ENCODE measurements at places on chromosomes 5 and 9.

DNA sequence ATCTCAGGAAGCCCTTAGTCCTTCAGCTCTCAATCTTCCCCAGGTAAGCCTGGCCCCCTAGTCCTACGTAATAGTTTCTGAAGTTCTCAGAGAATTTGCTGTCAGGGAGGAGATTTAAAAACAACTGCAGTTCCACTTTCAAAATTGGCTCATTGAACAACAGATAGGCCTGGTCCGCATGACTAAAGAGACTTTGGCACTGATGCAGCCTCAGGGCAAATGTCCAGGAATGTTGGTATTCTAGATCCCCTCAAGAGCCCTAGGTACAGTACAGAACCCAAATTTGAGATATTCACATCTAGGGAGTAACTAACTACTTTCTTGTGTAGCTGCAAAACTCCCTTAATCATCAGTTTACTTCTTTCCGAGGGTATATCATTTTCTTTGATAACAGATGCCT is 162.8 kb downstream of the GABRG2 start:
- DNase-seq: no peak

DNA sequence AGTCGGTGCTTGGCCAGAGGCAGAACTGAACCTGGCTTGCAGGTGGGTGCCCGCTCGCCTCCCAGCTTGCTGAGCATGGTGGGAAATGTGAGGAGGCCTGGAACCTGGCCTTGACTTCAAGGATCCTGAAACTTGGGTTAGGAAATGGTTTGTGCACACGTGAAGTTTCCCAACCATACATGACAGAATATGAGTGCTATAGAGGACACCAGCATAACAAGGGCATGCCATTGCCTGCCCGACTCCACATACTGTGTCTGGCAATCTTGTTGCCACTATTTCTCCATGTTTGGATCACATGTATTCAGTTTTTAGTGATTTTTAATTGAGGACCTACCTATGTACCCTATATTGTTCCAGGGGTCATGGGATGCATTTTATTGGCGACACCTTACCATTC is 177.6 kb upstream of the ANKRD55 start:
- DNase-seq: no peak

DNA sequence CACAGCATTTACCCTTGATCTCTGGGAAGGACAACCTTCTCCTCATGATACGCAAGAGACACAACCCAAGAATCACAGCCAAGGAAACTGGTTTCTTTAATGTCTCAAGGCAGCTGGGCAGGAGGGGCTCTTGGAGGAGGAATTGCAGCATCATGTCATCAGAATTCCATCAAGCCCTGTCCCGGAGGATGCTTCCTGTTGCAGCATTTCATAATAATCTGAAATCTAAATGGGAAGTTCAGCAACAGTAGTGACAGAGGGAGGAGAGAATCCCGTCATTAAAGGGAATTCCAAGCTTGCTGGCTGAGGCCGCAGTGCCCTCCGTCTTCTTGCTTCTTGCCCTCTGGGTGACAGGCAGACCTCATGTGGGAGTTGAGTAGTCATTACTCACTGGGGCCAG is 192.7 kb downstream of the TENT4A start:
- no peak for DNase-seq

- no peak for DNase-seq
These were observed 382.9 kb downstream of the CCDC171 start for GRCh38 chr9:15935661-15936305.

DNA sequence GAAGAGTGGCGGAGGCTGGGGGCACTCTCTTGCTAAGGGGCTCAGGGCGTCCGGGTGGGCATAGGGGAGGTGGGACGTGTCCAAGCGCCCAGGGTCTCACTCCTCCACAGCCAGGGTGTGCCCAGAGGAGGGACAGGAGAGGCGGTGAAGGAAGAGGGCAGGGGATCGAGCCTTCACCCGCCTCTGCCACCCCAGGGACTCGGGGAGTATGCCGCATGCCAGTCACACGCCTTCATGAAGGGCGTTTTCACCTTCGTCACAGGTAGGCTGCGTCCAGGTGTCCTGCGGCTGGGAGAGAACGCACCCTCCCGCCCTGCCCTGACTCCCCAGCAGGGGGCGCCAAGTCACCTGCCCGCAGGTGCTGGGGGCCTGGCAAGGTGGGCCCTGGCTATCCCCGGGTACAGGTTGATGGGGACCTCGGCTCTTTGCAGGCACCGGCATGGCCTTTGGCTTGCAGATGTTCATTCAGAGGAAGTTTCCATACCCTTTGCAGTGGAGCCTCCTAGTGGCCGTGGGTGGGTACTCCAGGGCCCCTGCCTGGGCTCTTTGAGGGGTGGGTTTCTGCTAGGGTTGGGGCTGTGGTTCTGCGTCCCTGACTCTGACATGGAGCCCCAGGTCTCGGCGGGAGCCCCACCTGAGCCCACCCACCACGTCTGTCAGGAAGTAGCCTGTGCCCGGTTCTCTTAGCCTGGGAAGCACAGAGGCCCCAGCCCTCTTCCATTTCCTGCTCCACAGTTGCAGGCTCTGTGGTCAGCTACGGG is 552 bp downstream of the TMEM141 start:
- DNase-seq: no peak

DNA sequence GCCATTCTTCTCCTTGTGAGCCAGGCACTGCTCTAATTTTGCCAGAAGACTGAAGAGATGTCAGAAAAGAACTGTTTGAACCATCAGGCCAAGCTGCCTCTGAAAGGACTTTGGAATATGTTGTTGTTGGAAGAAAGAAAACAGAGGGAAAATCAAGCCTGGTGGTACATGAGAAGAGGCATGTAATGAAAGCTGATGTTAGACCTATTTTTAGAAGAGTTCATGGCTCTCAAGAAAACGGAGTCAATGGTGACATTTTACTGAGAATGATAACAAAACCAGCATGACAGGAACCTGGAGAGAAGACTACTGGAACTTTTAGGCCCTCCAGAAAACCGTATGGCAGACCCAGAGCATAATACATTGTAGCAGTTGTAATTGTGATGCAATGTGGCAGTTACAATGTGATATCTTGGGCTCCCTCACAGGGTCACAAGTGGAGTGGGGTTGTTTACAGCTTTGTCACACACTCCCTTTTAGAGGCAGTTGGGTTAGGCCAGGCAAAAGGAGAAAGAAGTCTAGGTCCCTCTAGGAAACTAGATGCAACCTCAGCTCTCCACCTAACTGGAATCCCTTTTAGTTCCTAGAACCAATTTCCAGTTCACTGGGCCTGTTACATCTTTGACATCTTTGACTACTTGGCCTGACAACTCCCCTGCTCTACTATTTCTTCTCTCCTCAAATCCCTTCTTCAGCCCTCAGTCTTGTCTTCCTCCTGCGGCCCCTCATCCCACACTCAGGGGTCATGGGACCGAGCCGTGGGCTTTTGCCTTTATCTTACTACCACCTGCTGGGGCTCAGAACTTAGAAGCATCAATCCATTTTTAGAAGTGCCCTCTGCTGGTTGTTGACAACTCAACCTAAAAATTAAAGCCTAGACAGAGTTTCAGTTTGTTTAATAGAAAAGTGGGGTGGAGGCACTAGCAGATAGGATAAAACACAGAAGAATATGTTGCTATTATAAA is 61.2 kb upstream of the JAK2 start:
- peak; percentile 63 for DNase-seq

GRCh38 chr9:79565245-79565644 is 6.5 kb upstream of the TLE4 start:
- DNase-seq: peak; percentile 10

DNA sequence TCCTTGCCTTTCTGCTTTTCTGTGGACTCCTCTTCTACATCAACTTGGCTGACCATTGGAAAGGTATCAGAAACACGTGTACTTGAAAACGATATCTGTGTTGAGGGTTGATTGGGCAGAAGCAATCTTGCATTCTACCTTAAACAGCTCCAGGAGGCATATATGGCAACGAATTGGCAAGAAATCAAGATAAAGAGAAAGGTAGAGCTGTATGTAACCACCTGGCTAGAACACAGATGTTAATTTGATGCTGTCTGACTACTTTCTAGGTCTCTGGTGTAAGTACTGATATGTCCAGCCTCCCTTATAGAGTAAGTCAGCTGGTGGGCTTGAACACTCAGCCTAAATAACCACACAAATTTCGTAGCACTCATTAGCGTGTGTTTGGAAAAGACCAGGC is 1.3 kb downstream of the MAN1B1 start:
- no peak for DNase-seq

DNA sequence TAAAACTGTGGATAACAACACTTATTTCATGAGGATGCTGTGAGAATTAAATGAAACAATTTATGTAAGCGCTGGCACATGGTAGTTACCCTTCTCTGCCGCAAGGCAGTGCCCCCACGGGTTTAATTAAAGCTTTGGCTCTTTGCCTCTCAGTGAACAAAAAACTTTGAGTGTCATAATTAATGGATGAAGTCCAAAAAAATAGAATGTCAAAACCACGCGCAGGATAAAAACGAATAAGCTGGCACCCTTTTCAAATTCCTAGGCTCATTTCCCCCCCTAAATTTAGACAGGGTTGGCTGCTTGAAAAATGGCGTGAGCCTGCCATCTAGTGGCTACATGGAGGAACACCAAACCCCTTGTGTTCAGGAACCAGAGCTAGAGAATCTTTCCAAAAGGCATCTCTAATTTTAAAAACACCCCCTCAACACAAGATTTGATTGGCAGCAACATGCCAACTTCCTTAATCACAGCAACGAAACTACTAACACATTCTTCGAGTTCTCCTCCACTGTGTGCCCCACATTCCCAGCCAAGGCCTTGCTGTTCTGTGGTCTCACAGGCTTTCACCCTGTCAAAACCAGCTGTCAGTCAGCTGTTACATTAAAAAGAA is 29.0 kb upstream of the CCNG1 start:
- peak; percentile 58 for DNase-seq

GRCh38 chr5:18811661-18812060 is 1176.3 kb downstream of the CDH18 start:
- DNase-seq: no peak

DNA sequence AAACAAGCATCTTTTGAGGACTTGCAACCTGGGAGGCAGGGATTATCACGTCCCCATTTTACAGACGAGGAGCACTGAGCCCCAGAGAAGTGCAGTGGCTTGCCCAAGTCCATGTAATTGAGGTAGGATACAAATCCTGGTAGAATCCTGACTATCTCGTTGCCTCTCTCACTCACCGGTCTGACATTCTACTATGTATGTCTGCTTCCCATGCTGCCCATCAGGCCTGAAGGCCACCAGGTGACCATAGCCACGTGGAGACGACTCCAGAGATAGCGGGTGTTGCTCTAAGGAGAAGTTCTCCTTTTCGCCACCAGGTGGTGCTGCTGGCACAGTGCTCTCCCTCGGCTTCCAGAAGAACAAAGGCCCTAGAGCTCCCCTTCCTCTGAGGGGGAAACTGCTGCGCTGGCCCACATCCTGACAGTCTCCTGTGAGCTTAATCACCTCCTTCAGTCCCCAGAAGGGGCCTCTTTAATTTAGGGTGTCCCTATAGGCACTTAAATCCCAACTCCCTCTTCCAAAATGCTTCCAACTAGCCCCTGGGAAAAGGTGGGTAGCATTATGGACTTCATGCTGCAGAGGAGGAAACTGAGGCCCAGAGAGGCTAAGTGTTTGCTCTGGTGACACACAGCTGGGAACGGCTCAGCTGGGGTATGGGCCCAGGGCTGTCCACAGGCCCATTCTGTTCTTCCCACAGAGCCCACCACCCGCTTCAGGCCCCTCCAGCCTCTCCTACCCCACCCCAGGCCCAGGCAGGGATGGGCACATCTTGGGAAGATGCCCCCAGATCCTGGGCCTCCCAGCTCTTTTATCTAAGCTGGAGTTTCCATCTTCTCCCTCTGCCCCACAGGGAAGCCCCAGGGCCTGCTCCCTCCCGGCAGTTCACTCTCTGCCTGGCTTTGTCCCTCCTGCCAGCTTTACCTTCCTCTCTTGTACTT is 6.4 kb downstream of the SLC34A1 start:
- peak; percentile 93 for DNase-seq

- no peak for DNase-seq
These were observed 10.0 kb downstream of the MAP3K1 start for GRCh38 chr5:56825222-56825824.

- peak; percentile 10 for DNase-seq
These were observed 459.3 kb upstream of the MEF2C start for GRCh38 chr5:89342106-89342876.

DNA sequence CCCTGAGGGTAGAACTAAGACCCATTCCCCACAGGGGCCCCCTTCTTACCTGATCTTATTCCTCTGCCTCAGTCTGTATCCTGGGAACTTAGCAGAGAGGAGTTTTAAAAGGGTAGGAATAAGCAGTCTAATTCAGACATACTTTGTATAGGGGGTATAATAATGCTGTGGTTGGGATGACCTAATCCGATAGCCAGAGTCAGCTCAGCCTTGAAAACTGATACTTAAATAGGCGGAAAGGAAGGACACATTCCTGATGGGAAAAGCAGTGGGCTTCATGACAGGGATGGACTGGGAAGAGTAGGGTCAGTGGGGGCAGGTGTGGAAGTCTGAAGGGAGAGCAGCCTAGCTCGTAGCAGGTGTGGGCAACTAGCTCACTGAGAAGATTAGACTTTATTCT is 52.2 kb upstream of the TESK1 start:
- DNase-seq: no peak

DNA sequence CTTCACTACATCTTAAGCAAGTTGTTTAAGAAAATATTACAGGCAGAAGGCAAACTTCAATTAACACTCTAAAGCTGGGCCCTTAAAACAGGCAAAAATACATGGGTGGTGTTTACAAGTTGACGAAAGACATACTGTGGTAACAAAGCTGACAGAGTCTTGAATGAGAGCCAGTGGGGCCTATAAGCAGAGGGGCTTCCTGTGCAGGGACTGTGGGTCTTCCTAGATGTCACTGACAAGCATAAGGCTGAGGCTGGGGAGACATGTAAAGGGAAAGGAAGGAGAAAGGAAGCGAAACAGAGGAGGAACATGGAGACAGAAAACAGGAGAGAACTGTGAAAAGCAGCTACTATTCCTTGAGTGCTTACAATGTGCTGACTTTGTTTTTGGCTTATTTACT is 308.0 kb upstream of the RPS23 start:
- DNase-seq: no peak

GRCh38 chr5:73296772-73297171 is 123.8 kb downstream of the TMEM174 start:
- no peak for DNase-seq

- DNase-seq: no peak
These were observed 62.8 kb upstream of the ZFAND5 start for GRCh38 chr9:72427801-72428200.

DNA sequence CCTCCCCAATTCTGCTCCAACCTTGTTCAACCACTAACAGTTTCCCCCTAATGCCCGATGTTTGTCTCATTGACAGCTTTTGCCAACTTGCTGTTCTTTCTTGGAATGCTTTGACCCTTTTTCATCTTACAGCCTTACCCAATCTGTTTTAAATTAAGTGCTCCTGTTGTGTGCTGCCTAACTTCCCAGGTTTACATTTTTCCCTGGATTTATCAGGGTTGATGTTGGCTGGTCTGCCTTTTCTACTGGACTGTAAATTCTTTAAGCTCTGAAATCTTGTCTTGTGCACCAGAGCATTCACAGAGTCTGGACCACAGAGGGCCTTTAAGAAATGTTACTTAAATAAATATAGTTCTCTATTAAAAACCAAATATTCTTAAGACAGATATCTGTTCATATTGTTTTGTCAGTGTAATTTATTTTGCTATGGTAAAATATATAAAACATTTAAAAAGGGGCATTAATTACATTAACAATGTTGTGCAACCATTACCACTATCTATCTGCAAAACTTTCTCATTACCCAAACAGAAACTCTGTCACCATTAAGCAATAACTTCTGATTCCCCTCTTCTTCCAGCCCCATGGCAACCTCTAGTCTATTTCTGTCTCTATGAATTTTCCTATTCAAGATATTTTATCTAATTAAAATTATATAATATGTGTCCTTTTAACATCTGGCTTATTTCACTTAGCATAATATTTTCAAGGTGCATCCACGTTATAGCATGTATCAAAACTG is 73.0 kb downstream of the OSTF1 start:
- no peak for DNase-seq

Data from GM20000 (cell line).